WERI-Rb-1 (cell line): ENCODE measurements at places on chromosomes 12 and 14.

DNA sequence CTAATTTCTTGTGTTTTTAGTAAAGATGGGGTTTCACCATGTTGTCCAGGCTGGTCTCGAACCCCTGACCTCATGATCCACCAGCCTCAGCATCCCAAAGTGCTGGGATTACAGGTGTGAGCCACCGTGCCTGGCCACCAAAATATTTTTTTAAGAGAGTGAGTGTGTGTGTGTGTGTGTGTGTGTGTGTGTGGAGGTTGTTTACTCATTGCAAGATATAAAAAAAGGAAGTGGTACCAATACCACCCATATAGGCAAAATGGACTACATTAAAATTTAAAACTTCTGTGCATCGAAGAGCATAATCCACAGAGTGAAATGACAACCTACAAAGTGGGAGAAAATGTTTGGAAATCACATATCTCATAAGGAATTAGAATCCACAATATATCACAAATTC, 15.5 kb upstream of the CLEC2A start:
- DNase-seq: no peak

DNA sequence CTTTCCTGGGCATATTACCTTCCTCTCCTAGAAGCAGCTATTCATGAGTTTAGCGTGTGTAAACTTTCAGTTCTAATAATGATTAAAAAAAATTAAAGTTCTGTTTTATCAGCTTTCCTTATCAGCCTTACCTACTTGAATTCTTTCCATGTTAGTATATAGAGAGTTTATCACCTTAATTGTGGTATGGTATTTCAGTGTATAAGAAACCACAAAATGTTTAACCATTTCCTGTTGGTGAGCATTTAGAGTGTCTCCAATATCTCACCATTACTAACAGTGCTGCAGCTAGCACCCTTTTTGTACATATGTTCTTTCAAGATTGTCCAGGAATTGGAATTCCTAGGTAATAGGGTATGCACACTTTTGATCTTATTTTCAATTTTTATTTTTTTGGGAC, 89.5 kb downstream of the FBXO33 start:
- no peak for DNase-seq

DNA sequence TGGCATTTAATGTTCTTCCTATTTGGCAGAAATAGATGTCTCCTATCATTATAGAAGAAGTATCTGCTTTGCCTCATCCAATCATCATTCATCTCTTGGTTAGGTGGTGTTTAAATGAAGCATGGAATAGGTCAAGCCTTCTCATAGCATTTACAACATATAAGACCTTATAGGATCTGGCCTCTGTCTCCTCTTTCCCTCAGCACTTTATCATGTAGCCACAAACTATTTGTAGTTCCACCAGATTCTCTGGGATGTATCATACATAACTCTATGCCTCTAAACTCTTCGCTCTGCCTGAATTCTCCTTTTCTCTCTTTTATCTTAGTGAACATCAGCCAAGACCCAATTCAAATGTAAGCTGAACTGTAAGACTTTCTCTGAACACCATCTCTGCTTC, 20.7 kb downstream of the NAA25 start:
- DNase-seq: no peak

DNA sequence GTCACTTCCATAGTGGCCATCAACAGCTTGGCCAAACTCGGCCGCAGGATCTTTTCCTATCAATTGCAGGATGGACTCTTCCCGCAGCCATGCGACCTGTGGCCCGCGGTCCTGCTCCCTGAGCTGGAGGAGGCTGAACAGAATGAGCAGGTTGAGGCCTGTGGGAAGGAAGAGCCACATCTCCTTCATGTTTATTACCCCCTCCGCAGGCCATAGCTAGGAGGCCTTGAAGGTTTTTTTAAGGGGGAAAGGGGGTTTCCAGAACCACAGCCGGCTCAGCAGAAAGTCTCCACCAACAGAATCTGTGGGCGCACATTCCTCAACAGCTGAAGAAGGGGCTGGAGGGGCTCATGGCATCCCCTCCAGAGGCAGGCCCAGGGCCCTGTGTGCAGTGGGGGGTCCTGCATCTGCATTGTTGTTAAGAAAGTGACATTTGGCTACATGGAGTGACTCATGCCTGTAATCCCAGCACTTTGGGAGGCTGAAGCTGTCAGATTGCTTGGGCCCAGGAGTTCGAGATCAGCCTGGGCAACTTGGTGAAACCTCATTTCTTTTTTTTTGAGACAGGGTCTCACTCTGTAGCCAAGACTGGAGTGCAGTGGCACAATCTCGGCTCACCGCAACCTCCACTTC, 25.2 kb upstream of the PPP1R13B start:
- no peak for DNase-seq

GRCh38 chr14:102226356-102227125, 78.4 kb downstream of the MOK start:
- peak; percentile 16 for DNase-seq
